ENCODE measurements at places on chromosomes 2 and 18.

DNA sequence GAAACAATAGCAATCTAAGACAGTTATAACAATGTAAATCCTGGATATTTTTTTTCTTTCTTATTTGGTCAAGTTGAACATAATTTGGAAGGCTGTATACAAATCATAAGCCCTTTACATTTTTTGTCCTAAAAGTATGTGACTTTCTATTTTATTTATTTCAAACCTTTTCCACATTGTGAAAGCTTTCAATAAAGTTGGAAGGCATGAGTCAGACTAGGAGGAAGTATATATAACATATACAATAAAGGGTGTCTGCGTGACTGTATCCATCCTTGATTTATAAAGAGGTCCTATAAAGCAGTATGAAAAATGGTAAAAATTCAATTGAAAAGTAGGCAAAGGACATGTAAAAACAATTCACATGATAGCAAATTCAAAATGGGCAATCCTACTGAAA lies 44.4 kb downstream of the CRACDL start:
- DNase-seq: no peak

- DNase-seq: peak; percentile 62
Observed at GRCh38 chr18:22505141-22505591, 87.5 kb upstream of the CTAGE1 start.

DNA sequence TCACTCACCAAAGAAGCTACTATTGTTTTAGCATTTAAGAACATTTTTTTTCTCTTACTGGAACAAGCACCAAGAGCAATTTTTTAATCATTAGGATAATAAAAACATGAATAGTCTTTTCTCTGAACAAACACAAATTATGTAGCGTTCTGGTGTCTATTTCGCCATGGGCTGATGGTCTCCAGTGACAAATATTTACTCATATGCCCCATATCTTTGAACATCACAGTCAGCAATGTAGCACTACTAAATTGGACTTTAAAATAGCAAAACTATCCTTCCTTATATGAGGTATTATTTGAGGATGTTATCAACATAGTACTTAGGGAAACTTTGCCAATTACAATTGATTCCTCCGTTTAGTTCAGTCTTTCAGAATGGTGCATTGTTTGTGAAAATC lies 1326.0 kb upstream of the ZEB2 start:
- no peak for DNase-seq

DNA sequence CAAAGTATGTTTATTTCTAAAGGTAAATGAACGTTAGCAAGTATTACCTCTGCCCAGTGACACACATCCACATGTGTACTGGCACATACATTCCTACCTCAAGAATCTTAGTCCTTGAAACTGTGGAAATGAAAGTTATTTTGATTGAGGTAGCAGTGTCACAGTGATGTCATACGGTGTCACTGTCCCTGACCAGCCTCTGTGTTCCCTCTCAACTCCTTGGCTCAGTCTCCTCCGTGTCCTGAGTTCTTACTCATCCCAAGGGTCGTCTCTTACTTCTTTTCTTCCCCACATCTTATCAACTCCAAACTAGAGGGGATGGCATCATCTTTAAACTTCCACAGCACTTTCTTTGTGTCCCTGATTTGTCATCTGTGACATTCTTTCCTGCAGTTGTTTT lies 3.3 kb downstream of the NCK2 start:
- DNase-seq: no peak

GRCh38 chr2:177188482-177189469 lies 23.8 kb upstream of the HNRNPA3 start:
- DNase-seq: no peak

GRCh38 chr2:102005989-102006885 lies 14.5 kb downstream of the IL1R2 start:
- DNase-seq: peak; percentile 80

GRCh38 chr18:58887613-58887963 lies 22.9 kb downstream of the ZNF532 start:
- peak; percentile 79 for DNase-seq

DNA sequence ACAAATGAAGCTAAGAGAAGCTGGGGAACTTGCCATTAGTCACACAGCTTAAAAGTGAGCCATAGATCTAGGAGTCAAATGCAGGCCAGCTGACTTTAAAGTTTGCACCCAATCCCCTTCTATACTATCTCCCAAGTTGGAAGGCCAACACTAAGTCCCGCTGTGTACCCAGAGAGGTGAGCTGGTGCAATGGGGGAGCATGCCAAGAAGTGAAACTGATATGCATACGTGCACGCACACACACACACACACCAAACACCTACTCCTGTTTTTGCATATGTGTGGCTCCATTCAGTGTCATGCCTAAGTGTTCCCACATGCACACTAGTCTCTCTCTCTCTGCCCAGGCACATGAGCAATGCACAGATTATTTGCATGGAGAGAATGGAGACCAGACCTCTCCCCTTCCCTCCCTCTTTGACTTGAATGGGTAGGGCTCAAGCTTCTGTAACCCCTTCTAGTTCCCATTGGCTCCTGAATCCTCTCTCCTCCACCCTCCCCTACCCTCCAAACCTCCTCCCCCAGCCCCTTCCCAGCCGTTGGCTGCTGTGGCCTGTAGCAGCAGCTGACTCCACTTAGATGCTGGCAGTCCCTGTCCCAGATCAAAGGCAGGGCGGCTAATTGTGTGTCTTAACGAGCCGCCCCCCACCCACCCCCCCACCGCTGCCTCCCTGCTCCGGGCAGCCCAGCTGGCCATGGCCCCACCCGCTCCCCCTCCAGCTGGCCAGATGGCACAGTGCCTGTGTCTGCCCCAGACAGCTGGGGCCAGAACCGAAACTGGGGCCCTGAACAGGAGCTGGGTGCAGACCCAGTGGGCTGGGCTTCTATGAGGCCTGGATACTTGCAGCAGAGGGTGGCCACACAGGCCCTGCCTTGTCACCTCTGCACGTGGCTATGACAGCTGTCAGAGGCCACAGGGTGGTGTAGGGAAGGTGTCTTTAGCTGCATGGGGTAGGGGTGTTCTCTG lies 5.6 kb downstream of the WNT10A start:
- no peak for DNase-seq

- no peak for DNase-seq
Observed at GRCh38 chr2:16765356-16765755, 99.7 kb upstream of the CYRIA start.

- DNase-seq: no peak
Observed at GRCh38 chr18:44687421-44687820, 6.7 kb downstream of the SETBP1 start.

DNA sequence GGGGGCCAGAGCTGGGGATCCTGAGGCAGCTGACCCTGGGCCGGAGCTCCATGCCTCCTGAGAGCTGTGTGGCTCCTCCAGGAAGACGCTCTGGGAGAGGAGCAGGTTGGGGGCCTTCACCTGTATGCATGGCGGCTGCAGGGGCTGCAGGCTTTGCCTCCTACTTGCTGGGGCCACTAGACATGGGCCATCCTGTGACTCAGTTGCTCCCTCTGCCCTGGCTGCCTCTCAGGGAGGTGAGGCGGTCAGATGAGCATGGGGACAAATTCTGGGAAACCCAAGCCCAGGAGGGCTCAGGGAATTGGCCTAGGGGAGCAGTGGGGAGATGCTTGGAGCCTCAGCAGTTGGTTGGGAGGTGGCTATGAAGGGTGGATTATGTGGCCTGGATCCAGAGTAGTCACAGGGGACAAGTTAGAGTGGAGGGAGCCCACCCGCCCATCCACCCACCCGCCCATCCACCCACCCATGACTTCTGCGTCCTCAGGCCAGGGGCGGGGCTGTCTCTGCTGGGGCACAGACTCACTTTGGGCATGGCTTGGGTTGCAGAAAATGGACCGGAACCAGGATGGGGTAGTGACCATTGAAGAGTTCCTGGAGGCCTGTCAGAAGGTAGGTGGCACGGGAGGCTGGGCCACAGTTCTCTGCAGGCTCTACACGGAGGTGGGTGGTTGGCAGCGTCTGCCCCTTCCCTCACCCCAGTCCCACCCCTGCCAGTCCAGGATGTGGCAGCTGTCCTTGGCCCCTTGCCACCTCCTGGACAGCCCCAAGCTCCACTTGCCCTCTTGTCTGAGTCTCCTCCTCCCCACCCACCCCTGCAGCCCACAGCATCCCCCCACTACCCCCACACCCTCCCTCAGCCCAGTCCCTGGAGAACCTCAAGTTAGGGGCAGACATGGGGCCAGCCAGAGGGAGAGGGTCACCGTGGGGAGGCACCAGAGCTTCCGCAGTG lies 19.5 kb upstream of the FAHD2A start:
- DNase-seq: no peak

DNA sequence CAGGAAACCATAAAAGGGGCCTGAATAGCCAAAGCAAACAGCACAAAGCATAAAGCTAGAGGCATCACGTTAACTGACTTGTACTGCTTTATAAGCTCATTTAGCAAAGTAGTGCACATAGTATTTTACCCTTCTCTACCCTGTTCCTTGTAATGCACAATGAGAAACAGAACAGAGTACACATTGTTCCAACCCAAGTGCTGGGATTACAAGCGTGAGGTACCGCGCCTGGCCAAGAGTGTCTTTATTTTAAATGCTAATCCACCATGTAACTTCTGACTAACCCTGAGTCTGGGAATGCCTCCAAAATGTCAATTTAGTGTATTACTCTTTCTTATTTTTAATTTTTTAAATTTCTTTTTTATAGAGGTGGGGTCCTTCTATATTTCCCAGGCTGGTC lies 46.4 kb upstream of the STON1 start:
- peak; percentile 78 for DNase-seq

- DNase-seq: no peak
Observed at GRCh38 chr2:106299696-106300095, 105.6 kb upstream of the UXS1 start.

DNA sequence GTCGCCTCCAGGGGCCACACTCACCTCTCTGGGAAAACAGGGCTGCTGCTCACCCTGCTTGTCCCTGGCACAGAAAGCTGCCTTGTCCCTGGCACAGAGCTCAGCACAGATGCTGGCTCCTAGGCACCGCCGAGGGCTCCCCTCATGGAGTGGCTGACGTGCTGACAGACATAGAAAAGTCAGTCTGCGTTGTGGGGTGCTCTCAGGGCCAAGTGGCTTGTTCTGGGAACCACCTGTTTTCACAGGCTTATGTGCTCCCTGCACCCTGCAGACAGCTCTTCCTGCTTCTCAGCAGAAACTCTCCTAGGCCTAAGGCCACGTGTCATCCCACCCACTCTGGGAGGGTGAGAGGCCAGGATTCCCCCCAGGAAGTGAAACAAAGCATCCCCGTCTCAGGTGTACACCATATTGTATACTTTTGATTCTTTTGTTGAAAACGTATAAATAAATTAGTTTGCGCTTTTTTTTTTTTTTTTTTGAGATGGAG lies 84.7 kb upstream of the TMEM200C start:
- DNase-seq: no peak

- DNase-seq: no peak
Observed at GRCh38 chr2:240644171-240644651, 18.9 kb downstream of the GPR35 start.

DNA sequence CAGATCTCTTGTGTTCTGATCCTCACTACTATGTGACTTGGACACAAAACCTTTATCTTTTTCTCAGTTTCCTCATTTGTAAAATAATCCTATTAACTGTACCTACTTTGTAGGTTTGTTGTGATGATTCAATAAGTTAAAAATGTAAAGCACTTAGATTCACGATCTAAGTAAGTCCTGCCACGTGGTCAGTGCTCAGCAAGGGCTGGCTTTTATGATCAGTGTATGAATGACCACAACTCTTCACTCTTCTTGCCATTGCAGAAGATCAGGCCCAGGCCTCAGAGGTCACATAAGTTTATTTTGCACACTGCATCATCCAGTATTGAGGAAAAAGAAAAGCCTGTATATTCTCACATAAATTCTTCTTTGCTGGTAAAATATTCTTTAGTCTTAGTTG lies 1192.5 kb upstream of the ACVR2A start:
- peak; percentile 14 for DNase-seq

DNA sequence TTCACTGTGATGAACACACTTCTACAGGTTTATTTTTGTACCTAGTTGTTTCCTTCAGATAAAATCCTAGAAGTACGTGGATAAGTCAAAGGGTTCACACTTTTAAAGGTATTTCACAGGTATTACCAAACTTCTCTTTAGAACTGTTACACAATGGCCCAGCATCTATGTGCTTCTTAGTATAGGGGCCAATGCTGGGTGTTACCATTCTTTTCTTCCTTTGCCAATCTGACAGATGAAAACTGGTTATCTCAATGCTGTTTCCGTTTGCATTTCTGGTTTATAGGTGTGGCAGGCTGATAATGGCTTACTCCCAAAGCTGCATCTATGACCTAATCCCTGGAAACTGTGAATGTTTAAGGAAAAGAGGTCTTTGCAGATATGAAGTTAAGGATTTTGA lies 2.8 kb upstream of the TCF7L1 start:
- no peak for DNase-seq

GRCh38 chr2:136131961-136132824 lies 14.2 kb upstream of the CXCR4 start:
- DNase-seq: no peak

- peak; percentile 3 for DNase-seq
Observed at GRCh38 chr18:35827275-35827902, 145.1 kb upstream of the RMP24 start.

GRCh38 chr2:173436088-173436487 lies 81.4 kb downstream of the CDCA7 start:
- DNase-seq: no peak

DNA sequence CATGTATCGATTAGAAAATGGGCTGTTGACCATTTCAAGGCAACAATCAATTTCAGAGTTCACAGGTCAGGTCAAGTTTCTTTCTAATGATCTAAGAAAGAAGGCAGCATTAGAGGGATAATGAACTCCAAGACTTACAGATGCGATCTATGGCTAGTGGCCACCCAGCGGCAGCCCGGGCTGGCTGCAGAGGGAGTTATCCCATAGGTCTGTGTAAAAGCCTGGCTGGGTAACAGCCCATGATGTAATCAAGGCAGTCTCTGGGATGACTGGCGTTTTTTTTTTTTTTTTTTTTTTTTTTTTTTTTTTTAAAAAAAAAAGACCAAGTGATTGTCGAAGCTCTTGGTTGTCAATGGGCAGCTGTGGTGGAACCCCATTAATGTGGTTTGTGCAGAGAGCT lies 171.1 kb upstream of the SKOR2 start:
- DNase-seq: no peak

GRCh38 chr2:238987352-238987981 lies 139.6 kb downstream of the TWIST2 start:
- DNase-seq: peak; percentile 18

GRCh38 chr18:50578030-50578429 lies 18.1 kb downstream of the MAPK4 start:
- no peak for DNase-seq
